Left ventricle myocardium superior (tissue), 1 donor: ENCODE measurements at places on chromosomes 6 and 20.

DNA sequence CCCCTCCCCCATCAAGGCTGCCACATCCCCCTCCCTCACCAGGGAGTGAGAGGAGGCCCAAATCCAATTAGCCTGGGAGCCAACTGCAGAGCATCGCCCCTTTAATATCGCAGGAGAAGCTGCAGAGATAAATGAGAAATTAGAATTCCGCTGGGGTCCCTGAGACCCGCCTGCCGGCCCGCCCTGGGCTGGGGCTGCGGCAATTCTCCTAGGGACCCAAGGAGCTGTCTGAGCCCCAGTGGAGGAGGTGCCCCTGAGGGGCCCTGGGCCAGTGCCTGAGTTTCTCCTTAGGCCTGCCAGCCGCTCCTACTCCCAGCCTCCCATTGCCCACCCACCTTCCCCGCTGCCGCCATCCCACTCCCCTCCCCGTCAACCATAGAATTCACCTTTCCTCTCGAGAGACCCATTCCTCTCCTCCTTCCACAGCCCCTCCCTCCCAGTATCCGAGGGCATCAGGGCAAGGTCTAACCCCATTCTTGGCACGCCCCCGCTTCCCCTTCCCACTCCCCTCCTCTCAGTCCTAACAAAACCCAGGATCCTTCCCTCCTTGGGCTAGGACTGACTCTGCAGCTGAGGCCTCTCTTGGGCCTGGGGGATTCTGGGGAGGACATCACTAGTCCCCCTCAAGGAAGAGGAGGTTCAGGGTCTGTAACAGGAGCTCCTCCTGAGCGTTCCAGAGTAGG, 20.0 kb upstream of the CDH22 start:
- no peak for DNase-seq

DNA sequence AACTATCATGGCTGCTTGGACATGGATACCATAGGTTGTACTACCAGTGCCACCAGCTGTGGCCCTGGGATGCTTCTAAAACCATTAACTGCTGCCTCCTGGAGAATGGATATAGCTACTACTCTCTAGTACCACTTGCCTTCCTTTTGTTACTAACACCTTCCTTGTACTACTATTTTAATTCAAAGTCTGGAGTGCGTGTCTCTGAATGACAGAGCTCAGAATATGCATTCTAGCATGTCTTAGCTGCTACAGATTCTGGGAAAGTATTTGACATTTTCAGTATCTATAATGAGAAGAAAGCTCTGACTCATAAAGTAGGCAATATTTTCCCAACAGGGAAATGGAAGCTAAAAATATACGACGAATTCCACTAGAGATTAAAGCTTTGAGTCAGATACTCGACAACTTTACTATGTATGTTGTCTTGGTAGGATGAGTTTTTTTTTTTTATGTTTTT, 112.3 kb downstream of the PFDN4 start:
- no peak for DNase-seq

DNA sequence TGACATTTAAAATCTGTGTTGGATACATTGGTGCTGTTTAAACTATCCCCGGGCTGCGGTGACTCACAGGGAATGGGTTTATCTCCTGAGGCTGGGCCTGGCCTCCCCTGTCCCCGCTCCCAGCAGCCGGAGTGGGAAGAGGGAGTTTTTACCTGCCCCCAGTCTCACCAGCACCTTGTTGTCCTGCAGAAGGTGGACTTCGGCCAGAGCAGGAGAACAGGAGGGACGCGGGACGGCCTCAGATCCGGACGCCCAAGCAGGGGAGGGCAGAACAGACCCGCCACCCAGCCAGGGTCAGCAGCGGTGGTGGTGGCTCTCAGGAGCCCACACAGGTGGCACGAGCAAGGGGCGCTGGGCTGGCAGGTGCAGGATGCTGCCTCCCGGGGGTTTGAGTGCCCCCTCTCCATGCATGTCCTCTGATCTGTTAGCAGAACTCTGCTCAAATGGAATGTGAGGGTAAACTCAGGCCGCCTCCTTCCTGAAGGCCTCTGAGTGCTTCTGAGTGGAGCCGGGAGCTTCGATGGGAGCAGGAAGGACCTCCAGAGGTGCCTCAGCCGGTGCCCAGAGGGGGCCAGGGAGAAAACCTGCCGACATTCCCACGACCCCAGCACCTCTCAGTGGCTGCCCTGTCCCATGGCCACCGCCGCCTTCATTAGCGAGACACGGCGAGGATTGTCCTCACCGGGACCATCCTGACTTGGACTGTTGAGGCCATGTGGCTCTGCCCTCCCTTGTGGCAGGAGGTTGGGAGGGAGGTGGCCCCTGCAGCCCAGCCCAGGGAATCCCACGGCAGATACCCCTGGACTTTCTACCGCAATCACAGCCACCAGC, 43.4 kb upstream of the MRGBP start:
- DNase-seq: peak; percentile 15

DNA sequence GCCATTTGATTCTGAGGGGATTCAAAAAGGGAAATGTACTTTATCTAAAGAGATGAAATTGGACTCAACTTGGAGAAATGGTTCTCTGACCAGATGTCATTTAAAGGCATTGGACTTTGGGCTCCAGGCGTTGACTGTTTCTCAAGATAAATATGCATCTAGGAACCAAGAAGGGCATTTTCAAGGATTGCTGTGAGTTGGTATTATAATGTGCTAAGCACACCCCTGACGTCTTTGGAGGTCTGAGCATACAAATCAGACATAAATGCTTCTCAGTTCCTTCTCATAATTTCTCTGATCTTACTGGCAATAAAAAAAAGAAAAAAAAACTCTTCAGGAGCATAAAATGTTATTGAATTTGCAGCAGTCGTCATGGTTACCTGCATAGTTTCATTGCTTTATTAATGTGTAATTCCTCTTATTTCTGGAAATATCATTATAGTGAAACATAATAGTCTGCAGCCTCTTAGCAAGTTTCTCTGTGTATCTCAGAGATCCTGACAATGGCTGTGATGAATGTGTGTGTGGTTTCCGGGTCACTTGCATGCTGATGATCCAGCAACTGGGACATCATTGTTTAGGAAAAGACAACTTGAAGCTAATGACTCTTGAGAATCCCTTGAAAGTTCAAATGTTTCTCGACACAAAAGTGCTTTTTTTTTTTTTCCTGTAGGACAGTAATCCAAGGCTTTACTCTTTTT, 136.0 kb downstream of the AIG1 start:
- DNase-seq: no peak

DNA sequence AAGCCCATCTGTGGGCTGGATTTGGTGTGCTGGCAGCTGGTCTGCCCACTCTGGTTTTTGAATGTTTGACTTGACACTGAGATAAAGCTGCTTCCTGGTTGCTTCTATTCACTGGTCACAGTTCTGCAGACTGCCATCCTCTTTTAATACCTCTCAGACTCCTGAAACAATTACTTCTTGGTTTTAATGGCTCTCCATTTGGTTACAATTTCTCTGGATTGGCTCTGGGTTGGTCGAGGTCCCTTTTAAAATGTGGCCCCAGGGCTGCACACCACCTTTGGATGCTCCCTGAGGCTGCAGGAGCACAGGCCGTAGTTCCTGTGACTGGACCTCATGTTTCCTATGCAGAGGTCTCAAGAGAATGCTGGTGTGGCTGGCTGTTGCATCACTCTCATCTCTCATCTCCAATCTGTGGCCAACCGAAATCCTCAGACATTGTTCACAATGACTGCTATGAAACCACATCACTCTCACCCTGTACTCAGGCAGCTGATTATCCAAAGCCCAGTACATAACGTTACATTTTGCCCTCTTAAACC, 98.5 kb downstream of the INSM1 start:
- DNase-seq: no peak

GRCh38 chr20:51678026-51678697, 90.0 kb downstream of the ATP9A start:
- DNase-seq: no peak

GRCh38 chr20:36800410-36800809, 26.8 kb upstream of the DSN1 start:
- no peak for DNase-seq

DNA sequence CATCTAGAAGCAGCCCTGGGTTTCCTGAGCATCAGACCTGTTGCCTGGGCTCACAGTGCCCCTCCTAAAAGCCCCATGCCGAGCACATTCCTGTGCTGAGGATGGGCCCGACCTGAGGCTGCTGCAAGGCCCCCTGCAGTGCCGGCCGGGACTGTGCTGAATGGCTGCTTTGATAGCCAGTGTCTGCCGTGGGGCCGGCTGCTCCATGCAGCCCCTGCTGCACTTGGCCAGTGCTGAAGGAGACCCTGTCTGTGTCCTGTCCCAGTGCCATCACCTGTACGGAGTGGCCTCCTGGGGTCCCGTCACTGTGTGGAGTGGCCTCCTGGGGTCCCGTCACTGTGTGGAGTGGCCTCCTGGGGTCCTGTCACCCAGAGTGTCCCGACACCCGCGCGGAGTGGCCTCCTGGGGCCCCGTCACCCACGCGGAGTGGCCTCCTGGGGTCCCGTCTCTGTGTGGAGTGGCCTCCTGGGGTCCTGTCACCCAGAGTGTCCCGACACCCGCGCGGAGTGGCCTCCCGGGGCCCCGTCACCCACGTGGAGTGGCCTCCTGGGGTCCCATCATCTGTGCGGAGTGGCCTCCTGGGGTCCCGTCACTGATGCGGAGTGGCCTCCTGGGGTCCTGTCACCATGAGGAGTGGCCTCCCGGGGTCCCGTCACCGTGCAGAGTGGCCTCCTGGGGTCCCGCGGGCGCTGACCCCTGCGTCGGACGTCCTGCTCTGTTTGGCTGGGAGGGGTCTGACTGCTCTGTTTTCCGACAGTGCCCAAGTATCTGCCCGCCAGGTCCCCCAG, 7.0 kb downstream of the COL9A3 start:
- no peak for DNase-seq

DNA sequence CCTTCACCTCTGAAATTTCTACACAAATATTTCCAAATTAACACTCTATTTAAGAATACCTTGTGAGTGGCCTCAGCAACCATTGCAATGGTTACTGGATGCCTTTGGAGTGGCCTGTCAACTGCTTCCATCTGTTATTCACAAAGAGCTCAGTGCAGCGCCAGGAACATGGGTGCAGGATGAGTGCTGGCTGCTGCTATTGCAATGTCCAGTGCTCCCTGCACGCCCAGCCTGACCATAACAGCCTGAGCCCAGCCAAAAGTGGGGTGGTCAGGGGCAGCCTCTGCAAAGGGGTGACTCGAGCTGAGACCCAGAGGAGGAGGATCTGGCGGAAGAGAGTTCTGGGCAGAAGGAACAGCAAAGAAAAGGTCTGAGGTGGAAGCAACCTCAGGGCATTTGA, 18.4 kb downstream of the CASS4 start:
- DNase-seq: no peak
